ENCODE measurements at places on chromosomes 13 and 19.
A peak's percentile ranks its signal among the peaks of the same experiment; 100 is the strongest.

GRCh38 chr19:5563008-5563431, 4.7 kb downstream of the TINCR start:
- no peak for DNase-seq

DNA sequence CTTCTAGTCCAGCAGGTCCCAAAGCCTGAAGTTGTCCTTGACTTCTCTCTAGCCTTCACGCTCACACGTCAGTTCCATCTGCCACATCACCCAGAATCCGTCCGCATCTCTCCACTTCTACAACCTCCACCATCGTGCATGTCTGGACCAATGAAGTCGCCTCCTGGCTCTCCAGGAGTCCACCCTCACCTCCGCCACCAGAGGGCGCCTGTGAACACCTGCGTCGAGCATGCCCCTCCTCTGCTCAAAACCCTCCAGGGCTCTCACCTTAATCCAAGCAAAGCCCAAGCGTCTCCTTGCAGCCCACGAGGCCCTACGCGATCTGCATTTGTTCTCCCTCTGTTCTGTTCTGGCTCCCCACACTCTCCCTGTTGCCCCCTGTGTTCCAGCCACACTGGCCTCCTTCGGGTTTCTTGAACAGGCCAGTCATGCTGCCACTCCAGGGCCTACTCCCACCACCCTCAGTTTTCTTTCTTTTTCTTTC, 3.7 kb downstream of the USHBP1 start:
- peak; percentile 77 for DNase-seq

- DNase-seq, result no peak
Measured at GRCh38 chr13:32001154-32001768, 30.3 kb upstream of the FRY start.

DNA sequence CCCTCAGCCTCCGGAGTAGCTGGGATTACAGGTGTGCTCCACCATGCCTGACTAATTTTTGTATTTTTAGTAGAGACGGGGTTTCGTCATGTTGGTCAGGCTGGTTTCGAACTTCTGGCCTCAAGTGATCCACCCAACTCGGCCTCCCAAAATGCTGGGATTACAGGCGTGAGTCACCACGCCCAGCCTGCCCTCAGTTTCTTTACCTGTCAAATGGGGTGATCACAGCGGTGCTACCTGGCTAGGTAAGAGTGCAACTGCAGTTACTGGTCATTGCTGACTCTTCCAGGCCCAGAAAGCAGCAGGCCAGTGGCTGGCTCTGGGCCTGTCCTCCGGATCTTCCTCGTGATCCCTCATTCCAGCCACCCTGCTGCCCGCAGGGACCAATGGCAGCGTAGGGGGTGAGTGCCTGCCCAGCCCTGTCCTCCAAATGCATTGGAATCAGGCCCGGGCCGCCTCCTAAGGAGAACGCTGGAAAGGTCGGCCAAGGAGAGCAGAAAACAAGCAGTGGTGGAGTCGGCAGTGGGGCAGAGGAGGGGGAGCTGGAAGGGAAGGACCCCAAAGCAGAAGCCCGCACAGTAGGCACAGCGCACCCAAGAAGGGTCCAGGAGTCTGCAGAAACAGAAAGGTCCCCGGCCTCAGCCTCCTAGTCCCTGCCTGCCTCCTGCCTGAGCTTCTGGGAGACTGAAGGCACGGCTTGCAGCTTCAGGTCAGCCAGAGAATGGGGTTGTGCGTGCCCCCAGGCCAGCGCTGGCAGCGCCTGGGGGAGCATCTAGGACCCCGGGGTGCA, 1.8 kb upstream of the SLC27A1 start:
- no peak for DNase-seq

GRCh38 chr13:113862191-113862930, 1.5 kb downstream of the GAS6 start:
- DNase-seq, result no peak

GRCh38 chr13:24827799-24828198, 63.8 kb downstream of the RNF17 start:
- no peak for DNase-seq

GRCh38 chr13:49459580-49459979, 15.5 kb downstream of the SETDB2 start:
- DNase-seq, result no peak

DNA sequence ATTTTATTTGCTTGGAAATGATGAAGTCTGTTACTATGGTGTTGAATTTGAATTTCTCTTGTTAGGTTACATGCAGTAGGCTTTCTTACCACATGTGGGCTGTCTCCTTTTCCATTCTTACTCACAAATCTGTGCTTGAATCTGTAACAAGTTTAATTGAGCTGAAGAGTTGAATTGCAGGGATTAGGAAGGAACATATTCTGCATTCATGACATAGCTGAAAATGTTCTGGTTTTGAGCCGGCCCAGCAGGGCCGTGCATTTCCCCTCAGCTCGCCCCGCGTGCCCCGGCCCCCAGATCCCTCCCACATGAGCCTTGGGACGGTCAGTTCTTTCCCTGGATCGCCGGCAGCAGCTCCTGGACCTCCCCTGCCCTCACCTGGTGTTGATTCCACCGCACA, 28.1 kb downstream of the TFDP1 start:
- no peak for DNase-seq

- DNase-seq, result no peak
Measured at GRCh38 chr13:59437544-59438301, 726.0 kb downstream of the DIAPH3 start.

DNA sequence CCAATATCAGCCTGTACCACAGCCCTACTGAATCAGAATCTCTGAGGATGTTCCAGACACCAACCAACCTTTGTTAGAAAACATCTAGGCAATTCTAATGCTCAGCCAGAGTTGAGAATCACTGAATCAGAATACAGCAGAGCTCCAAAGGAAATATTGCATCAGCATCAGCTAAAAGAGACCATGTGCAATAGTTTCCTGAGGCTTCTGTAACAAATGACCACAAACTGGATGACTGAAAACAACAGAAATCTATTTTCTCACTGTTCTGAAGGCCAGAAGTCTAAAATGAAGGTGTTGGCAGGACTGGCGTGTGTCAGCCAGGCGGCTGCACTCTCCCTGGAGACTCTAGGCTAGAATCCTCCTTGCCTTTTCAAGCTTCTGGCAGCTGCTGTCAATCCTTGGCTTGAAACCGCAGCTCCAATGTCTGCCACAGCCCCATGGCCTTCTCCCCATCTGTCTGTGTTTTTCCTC, 1.2 kb upstream of the DCT start:
- DNase-seq, result no peak

DNA sequence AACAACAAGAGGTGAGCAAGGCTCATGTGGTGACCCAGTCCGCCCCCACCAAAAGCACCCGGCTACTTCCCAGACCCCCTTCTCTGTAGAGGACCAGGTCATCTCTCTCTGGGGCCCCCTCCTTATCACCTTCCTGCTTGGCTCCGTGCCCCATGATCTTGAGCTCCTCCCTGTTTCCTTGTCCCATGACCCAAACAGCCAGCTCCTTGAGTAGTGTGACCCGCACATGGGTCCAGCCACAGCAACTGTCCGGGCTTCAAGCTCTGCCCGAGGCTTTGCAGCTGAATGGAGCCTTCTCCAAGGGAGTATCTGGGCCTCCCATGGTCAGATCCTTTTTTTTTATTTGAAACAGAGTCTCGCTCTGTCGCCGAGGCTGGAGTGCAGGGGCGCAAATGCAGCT, 61.8 kb downstream of the MYO9B start:
- no peak for DNase-seq

DNA sequence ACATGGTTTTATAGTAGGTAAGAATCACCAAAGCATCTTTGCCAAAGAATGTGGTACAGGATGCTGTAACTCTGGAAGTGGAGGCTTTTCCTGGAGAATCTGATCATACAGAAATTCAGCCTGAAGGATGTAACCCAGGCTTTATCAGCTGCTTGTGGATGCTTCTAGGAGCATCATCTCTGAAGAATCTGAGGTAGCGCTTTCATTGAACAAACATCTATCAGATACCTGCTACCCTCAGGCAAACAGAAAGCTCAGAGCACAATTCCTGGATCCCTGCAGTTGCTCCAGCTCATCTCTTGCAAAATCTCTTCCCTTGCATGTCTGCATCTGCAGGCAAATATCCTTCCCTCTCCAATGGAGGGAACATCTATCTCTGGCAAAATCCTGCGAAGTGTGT, 9.3 kb downstream of the FAM124A start:
- DNase-seq, result no peak

GRCh38 chr19:43546581-43546980, 13.6 kb downstream of the ZNF575 start:
- no peak for DNase-seq

DNA sequence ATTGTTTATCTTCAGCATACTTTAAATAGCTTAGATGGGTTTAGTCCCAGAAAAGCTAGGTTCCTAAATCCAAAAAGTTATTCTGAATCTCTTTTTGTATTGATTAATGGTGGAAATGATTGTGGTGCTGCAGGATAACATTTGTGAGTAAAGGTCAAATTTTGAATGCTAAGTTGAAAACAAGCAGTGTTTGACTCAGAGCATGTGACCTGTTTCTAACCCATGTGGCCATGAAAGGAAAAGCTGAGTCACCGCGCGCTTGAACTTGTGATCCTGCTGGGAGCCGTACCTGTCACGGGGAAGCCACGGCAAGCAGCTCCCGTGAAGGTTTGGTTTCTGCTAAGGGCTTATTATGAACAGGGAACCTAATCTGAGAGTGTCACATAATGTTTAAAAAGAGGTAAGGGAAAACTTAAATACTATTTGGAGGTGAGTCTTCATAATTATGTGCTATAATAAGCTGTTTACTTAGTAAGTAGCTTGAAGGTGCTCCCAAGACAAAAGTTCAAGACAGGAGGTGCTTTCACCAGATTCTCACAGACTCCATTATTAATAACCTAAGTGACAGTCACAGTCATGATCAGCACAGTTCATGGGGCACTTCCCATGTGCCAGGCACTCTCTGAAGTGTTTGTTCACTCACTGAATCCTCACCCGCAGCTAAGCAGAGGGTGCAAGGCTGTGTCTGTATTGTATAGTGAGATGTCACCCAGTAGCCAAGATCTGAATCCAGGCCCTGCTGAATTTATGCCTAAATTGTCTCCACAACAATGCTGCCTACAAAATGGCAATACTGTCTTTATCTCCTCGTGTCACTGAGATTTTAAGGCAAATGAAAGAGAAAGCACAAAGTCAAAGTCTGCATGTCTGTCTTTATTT, 286.5 kb downstream of the MYO16 start:
- peak; percentile 64 for DNase-seq

DNA sequence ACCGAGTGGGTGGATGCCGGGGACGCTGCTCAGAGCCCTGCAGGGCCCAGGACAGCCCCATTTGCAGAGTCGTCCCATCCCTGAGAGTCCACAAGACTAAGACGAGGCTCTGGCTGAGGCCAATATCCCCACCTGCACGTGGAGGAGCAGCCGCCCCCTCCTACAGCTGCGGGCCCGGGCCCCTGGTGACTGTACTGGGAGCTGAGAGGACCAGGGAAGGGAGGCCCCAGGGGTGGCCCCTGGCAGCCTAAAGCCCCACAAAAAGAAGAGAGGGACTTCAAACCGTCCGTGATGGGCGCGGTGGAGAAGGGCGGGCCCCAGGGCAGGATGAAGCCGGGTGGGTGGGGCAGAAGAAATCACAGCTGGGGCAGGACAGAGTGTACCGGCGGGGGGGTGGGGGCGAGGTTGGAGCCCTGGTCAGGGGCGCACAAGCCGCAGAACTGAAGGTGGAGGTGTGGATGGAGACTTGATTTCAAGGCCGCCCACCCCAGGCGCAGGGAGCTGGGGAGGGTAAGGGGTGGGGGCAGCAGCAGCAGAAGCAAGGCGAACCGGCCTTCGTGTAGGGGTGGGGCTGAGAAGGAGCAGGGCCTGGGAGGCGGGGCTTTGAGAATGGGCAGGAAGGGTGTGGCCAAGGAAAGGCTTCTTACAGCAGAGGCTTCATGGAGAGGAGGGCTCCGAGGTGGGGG, 12.9 kb downstream of the CFD start:
- no peak for DNase-seq

- no peak for DNase-seq
Measured at GRCh38 chr13:20342311-20342710, 110.2 kb upstream of the GJB6 start.

- DNase-seq, result no peak
Measured at GRCh38 chr19:18339723-18340122, 675 bp upstream of the PGPEP1 start.

DNA sequence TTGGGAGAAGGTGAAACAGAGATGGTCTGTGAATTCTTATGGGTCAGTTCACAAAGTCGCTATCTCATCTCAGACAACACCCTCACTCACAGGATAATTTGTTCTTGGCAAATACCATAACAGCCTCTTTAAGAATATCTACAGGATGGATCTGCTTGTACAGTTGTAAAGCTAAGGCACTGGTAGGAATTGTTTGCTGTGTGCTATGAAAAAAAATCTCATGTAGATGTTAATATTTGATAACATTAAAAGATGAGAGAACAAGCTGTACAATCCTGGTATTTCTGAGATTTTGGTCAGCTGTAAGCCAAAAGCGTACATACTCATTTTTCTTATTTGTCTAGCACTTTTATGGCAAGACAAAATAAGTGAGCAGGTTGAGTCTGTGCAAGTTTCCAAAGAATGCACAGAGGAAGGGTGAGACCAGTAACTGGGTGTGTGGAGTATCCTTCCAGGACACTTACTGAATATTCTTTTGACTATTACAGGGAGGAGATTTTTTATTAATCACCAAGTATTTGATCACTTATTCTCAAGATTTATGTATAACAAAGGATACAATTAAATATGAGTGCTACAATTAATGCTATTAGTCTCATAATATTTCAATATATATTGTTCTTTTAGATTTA, 814.5 kb upstream of the MIR17HG start:
- DNase-seq, result no peak

- DNase-seq, result no peak
Measured at GRCh38 chr19:5035793-5036697, 67.1 kb downstream of the KDM4B start.

GRCh38 chr19:10000171-10000826, 10.0 kb downstream of the COL5A3 start:
- DNase-seq, result peak; percentile 14

DNA sequence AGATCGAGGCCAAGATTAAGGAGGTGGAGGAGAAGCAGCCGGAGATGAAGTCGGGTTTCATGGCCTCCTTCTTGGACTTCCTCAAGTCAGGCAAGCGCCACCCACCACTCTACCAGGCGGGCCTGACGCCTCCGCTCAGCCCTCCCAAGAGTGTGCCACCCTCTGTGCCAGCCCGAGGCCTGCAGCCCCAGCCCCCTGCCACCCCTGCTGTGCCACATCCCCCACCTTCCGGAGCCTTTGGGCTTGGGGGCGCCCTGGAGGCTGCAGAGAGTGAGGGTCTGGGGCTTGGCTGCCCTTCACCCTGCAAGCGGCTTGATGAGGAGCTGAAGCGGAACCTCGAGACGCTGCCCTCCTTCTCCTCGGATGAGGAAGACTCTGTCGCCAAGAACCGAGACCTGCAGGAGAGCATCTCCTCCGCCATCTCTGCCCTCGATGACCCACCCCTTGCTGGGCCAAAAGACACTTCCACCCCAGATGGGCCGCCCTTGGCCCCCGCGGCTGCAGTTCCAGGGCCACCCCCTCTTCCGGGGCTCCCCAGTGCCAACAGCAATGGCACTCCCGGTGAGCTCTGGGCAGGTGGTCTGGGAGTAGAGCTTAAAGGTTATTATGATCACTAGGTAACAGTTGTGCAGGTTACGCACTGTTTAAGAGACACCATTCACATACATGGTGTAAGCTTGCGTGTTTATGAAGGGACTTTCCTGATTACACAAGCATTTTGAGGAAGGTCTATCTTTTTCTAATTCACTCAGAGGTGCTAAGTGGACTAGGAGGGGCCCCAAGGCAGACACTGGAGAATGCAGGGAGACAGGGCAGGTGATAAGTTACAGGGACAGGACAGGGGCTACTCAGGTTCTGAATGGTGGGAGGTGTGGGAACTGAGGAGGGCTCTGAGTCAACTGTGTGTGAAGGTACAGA, 8.7 kb downstream of the PRR12 start:
- no peak for DNase-seq

Measured in stimulated activated CD8-positive, alpha-beta memory T cell treated with anti-CD3 and anti-CD28 coated beads, Interleukin-15, amount 100 ng/mL, for 4 hours (primary cell).